ENCODE measurements at places on chromosomes 2 and 18. TPM values are rescaled to one million over a fixed set of nuclear protein-coding genes. Genes with fewer than 3 reads are reported as not detected.

DNA sequence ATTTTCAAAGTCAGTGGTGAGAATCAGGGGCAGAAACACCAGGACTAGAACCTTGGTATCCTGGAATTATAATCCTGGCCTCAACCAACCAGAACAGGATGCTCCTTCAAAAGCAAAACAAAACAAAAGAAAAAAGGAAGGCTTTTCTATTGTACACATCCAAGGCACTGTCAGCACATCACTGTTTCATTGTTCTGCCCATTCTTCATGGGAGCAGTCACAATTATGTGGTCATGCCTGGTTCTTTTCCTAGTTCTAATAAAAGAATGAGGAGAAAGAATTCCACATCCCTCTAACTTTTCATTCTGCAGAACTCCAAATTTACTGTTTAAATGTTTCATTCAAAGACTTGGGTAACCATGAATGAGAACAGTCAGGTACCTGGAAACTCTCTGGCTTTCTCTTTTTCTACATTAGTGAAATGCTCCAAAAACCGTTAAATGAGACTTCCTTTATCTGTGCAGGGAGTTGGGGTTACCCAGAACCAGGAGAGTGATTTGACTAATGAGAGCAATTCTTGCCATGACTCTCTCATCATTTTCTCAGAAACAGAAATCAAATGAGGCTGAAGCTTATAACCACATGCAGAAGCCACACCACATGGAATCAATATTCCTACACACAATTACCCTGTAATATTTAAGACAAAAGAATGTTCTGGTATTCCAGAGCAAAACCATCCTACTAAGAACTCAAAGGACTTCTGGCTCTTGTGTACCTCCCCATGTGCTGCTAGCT, 110.9 kb upstream of the CCDC150 start:
- no peak for DNase-seq

FOXD4L1 gene
- not detected for polyA plus RNA-seq

EVX2 gene
- polyA plus RNA-seq: not detected

GRCh38 chr2:137151731-137152130, 386.4 kb downstream of the THSD7B start:
- no peak for DNase-seq

DNA sequence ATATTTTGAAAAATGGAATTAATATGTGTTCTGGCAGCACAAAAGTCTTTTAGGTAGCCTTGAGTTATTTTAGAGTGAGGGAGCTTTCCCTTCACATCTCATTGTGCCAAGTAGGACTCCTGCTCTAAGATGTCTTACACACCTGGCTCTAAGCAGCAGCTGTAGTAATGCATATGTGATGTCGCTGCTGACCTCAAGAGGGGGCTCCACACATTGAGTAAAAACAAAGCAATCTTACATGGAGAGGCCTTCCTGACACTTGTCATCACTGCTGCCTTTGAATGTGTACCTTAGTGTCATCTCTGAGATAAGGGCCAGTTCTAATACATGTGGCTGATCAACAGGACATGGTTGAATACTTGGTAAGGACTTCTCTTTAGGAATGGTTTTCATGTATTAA, 75.8 kb downstream of the ACTR3 start:
- DNase-seq: peak; percentile 39

MC2R gene
- not detected for polyA plus RNA-seq

DNA sequence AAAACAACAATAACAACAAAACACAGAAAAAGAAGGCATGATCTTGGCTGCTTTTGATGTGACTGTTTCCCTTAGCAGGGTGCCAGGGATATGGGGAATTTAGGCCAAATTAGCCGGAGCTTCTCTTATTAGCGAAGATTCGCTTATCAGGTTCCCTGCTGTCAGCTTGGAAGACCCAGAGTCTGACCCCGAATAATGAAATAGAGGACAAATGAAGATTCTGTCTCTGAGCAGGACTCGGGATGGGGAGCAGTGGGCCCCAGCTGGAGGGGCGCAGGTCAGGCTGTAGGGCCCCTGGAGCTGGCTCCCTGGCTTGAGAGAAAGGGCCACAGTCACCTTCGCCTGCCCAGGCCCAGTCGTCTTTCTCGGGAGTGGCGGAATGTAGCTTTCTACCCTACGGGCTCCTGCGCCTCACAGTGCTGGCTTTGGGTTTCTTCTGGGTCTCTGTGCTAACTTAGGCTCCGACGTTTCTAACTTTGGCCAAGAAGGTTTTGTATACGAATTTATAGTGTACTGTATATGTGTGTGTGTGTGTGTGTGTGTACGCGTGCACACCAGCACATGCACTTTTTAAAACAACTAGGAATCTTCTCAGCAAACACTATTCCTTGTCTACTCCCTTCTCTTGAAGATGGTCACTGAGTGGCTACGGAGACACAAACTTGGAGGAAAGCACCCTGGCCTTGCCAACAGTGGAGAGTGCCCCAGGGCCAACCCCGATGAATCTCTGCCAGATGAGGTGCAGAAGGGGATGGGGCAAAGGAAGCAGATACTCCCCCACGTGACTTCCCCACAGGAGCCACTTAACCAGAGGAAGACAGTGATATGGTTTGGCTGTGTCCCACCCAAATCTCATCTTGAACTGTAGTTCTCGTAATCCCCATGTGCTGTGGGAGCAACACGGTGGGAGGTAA, 195.6 kb upstream of the COPS8 start:
- no peak for DNase-seq

DNA sequence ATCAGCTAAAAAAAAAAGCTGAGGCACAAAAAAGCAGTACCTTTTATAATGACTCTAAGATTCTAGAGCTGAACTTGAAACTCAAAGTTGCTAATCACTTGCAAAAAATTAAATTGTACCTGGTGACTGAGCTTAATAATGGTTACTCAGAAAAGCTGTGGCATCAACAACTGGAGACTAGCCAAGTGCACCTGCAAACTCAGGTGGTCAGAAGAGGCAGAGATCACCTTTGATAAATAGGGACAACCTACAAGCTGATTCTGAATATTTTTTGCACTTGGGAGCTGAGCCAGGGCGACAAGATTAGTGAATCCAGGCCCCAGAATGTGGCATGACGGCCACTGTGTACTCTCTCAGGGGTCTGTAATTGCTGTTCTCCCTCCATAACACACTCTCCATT, 3.0 kb downstream of the ABHD3 start:
- DNase-seq: no peak

DNA sequence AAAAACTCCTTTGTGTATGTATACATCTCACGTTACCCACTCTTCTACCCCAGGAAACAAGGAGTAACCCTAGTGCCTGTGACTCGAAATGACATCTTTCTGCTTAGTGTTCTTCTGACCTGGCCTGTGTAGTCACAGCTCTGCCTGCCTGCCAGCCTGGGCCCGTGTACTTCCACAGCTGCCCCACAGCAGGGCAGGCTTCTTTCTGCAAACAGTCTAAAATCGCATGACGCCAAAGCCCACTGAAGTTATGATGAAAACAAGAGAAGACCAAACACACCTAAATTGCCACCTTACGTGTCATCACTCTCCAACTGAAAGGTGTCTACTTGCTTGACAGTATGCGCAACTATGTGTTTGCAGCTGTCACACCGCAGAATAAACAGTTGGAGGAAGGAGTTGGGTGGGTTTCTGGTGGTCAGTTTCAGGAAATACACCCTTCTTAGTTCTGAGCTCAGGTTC, 1.5 kb downstream of the GAREM1 start:
- peak; percentile 32 for DNase-seq

All from fibroblast of lung (primary cell).